ENCODE measurements at places on chromosomes 1 and 21.

- ATAC-seq, result no peak
Observed at GRCh38 chr21:45386336-45386727, 18.6 kb upstream of the COL18A1 start.

DNA sequence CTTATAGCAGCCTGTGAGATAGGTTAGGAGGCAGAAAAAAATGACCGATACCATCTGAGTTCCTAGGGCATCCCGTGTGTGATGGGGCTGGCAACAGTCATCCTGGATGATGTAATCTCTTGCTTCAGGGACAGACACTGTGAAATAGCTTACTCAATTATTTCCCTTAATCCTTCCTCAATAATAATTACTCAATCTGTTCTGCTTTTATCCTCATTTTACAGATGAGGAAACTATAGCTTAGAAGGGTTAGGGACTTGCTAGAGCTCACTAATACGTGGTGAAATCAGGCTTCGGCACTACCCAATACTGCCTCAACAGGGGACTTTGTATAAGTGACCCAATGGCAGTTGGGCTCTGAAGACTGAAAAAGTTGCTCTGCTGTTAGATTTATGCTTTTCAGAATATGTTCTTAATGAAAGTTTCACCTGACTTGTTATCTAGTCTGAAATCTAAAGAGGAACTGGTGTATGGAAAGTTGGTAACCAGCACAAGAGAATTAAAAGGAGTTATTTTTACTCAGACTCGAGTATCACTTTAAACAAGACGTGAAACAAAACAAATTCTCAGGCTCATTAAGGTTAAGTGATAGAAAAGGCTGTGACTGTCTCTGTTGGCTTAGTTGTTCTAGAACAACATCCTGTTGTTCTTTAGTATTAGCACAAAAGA lies 14.4 kb downstream of the CD55 start:
- ATAC-seq, result no peak

GRCh38 chr1:107535091-107535490 lies 394.3 kb downstream of the NTNG1 start:
- no peak for ATAC-seq

GRCh38 chr1:19321071-19321470 lies 8.9 kb downstream of the SLC66A1 start:
- ATAC-seq, result no peak

DNA sequence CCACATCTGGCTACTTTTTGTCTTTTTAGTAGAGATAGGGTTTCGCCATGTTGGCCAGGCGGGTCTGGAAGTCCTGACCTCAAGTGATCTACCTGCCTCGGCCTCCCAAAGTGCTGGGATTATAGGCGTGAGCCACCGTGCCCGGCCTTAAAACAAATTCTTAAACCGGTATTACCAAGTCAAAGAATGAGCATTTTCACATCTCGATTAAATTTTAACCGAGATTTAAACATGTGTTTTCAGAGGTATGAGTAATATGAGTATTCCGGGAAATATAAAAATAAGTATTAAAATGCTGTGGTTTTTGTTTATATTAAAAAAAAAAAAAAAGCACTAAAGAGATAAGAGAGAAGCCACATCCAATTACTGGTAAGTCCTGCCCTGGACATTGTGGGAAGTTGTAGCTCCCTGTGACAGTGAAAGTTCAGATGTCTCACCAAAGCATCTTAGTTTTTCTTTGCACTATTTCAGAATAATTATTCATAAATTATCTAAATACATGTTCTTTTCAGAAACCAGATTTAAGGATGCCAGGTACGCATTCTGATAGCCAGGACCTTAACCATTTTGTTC lies 24.9 kb downstream of the ZNF281 start:
- ATAC-seq, result no peak

All from SK-N-SH treated with all-trans-retinoic acid at 6 μM for 48 hours (cell line).